Smooth muscle cell of trachea (primary cell): ENCODE measurements at places on chromosomes 12 and 14. TPM values are rescaled to one million over a fixed set of nuclear protein-coding genes. Genes with fewer than 3 reads are reported as not detected.

Gene PSME1
- 132 and 143 TPM in 2 replicates for total RNA-seq

Gene OR4E2
- not detected in 2 replicates for total RNA-seq

Gene PROX2
- total RNA-seq = not detected in 2 replicates

Gene RND1
- under 0.01 and 0.33 TPM in 2 replicates for total RNA-seq

Gene DNAH10
- 0.15 and 0.17 TPM in 2 replicates for total RNA-seq

Gene CD163
- not detected in 2 replicates for total RNA-seq

Gene NTS
- total RNA-seq = 0.50 and 1.2 TPM in 2 replicates

Gene LRIG3
- 162 and 211 TPM in 2 replicates for total RNA-seq

Gene MYH6
- not detected in 2 replicates for total RNA-seq

Gene ZC2HC1C
- 1.2 and 2.5 TPM in 2 replicates for total RNA-seq

Gene TPH2
- total RNA-seq = not detected in 2 replicates

Gene LYZ
- not detected in 2 replicates for total RNA-seq

Gene PLEKHD1
- total RNA-seq = under 0.01 TPM in 2 replicates

Gene CMA1
- not detected in 2 replicates for total RNA-seq

Gene RASAL1
- total RNA-seq = not detected in 2 replicates

Gene TAMALIN
- 15.9 and 19.8 TPM in 2 replicates for total RNA-seq

Gene NGB
- total RNA-seq = not detected in 2 replicates

Gene OTUB2
- 1.7 and 2.8 TPM in 2 replicates for total RNA-seq

Gene SAMD15
- total RNA-seq = 1.2 and 3.3 TPM in 2 replicates

Gene LGR5
- not detected in 2 replicates for total RNA-seq

Gene PLXNC1
- total RNA-seq = 6.8 and 27.5 TPM in 2 replicates

Gene TMEM116
- total RNA-seq = 10.9 and 14.2 TPM in 2 replicates

Gene AEBP2
- total RNA-seq = 20.3 and 33.6 TPM in 2 replicates

Gene TAS2R9
- total RNA-seq = not detected in 2 replicates

Gene DEPDC4
- total RNA-seq = 2.6 and 3.9 TPM in 2 replicates

Gene ARL6IP4
- 137 and 226 TPM in 2 replicates for total RNA-seq

Gene PDE3A
- total RNA-seq = 0.50 and 2.6 TPM in 2 replicates

Gene MON2
- total RNA-seq = 48.6 and 88.9 TPM in 2 replicates

Gene SLC2A14
- total RNA-seq = 0.17 TPM in 1 of 2 replicates, not detected in the other

Gene SLC7A7
- total RNA-seq = 2.0 and 7.1 TPM in 2 replicates

Gene CLEC6A
- not detected in 2 replicates for total RNA-seq

Gene FOXJ2
- 8.0 and 8.3 TPM in 2 replicates for total RNA-seq

Gene APEX1
- 67.1 and 92.5 TPM in 2 replicates for total RNA-seq

Gene OR4K14
- total RNA-seq = not detected in 2 replicates

Gene LRP1-AS
- not detected in 2 replicates for total RNA-seq

Gene TBC1D30
- total RNA-seq = 0.29 and 0.50 TPM in 2 replicates

Gene TEX52
- not detected in 2 replicates for total RNA-seq

Gene CCDC38
- total RNA-seq = not detected in 2 replicates

Gene SLC38A2
- 509 and 565 TPM in 2 replicates for total RNA-seq

Gene VSIG10
- 27.8 and 44.0 TPM in 2 replicates for total RNA-seq

Gene LBHD2
- not detected in 2 replicates for total RNA-seq

Gene PRIM1
- 3.1 and 15.6 TPM in 2 replicates for total RNA-seq

Gene KLRF1
- 0.15 TPM in 1 of 2 replicates, not detected in the other for total RNA-seq

Gene KRT74
- not detected in 2 replicates for total RNA-seq

Gene PMCH
- not detected in 2 replicates for total RNA-seq

Gene KLRG1
- total RNA-seq = 0.33 and 1.0 TPM in 2 replicates

Gene HPD
- 0.66 and 1.3 TPM in 2 replicates for total RNA-seq
